ENCODE measurements at places on chromosomes 6 and 20. TPM values are rescaled to one million over a fixed set of nuclear protein-coding genes. Genes with fewer than 3 reads are reported as not detected.

KCNK16 gene
- total RNA-seq: not detected

TGM3 gene
- total RNA-seq: 0.49 TPM

CCN2 gene
- 16.0 TPM for total RNA-seq

CPNE5 gene
- 4.9 TPM for total RNA-seq

GRCh38 chr6:89268776-89269175 is 46.3 kb downstream of the GABRR2 start:
- no peaks in the 10 kb centered on the region for H3K4me1 ChIP-seq
- DNase-seq: no peak
- H3K27me3 ChIP-seq: no peaks in the 10 kb centered on the region

DNA sequence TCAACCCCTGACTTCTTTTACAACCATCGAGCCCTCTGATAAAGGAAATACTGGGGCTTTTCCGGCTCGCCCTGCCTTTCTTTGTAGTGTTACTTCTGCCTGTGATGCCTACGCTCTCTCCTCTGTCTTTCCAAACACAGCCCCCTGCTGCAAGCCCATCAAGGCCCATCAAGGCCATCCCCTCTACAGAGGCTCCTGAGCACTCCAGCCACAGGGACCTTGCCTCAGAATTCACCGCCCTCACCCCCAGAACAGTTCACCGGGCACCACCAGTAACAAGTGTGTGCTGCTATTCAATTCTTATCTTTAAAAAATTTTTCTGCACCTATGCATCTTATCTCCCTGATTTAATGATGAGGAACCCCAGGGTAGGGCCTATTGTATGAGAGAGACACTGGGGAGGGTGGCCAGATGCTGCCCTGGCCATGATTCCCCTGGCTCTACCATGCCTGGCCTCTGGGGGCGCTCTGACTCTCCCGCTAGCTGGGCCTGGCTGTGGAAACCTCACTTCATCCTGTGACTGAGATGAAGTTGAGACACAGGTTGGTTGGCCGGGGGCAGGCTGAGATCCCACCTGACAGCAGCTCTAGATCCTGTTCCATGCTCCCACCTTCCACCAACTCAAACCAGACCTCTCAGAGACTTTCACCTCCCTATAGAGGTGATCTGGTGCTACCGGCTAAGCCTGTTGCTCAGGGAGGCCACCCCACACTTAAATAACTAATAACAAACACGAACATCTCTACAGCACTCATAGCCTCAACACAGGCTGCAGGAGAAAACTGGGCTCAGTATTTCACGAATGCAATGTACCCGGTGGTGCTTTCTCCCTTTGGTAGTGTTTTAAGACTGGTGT is 19.2 kb upstream of the GLP1R start:
- H3K4me1 ChIP-seq: no peaks in the 10 kb centered on the region
- DNase-seq: no peak
- no peak overlapping the region for H3K4me3 ChIP-seq
- H3K36me3 ChIP-seq: no peaks in the 10 kb centered on the region

DNA sequence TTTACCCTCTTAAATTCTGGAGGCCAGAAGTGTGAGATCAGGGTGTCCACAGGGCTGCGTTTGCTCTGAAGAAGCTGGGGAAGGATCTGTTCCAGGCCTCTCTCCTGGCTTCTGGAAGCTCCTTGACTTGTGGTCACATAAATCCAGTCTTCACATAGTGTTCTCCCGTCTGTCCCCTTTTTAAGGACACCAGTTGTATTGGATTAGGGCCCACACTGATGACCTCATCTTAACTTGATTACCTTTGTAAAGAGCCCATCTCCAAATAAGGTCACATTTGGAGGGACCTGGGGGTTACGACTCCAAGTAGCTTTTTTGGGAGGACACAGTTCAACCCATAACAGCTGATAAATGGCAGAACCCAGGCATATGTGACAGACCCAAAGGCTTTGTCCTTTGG is 20.0 kb upstream of the WFDC2 start:
- no peaks in the 10 kb centered on the region for H3K36me3 ChIP-seq
- DNase-seq: no peak
- H3K4me1 ChIP-seq: no peaks in the 10 kb centered on the region
- H3K27me3 ChIP-seq: no peaks in the 10 kb centered on the region
- no peak overlapping the region for H3K4me3 ChIP-seq

DNA sequence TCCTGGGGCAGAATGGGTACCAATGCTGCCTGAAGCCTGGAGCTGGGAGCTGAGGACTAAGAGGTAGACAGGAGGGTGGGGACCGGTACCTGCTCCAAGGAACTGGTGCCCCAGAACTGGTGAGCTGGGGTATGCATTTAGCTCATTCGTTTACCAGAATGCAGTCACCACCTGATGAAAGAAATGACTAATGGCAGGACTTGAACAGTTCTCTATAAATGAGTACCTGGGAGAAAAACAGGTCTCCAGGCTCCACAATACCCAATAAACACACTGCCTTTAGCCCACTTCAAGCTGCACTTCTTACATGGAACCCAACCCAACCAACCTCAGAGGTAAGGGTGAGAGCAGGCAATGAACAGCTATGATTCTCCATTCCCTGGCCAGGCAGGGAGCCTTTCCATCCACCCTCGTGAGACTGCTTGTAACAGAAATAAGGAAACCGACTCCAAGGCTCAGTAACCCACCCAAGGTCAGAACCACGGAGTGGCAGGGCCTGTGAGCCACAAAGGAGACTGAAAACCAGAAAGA is 15.4 kb downstream of the FKBP1A start:
- no peaks in the 10 kb centered on the region for H3K27me3 ChIP-seq
- H3K36me3 ChIP-seq: peaks cover 19% of the 10 kb centered on the region
- H3K4me3 ChIP-seq: no peak overlapping the region
- no peak for DNase-seq

- H3K4me3 ChIP-seq: no peak overlapping the region
- no peaks in the 10 kb centered on the region for H3K27me3 ChIP-seq
These were observed 734 bp upstream of the WFDC13 start for GRCh38 chr20:45701104-45701503.

DNA sequence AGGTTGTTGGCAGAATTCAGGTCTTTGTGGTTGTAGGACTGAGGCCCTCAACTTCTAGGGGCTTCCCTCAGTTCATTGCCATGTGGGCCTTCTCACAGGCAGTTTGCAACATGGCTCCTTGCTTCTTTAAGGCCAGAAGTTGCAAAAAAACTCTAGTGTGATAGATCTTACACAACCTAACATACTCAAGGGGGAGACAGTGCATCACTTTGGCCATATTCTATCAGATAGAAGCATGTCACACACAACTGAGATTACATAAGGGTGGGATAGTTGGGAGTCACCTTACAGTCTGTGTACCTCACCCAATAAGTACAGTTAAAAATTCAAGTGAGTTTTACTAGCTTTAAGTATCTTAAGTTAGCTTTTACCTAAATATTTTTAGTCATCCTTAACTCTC is 1.6 kb downstream of the SIRPD start:
- no peak overlapping the region for H3K4me3 ChIP-seq
- no peaks in the 10 kb centered on the region for H3K36me3 ChIP-seq
- no peaks in the 10 kb centered on the region for H3K4me1 ChIP-seq
- H3K27me3 ChIP-seq: no peaks in the 10 kb centered on the region
- no peak for DNase-seq

DNA sequence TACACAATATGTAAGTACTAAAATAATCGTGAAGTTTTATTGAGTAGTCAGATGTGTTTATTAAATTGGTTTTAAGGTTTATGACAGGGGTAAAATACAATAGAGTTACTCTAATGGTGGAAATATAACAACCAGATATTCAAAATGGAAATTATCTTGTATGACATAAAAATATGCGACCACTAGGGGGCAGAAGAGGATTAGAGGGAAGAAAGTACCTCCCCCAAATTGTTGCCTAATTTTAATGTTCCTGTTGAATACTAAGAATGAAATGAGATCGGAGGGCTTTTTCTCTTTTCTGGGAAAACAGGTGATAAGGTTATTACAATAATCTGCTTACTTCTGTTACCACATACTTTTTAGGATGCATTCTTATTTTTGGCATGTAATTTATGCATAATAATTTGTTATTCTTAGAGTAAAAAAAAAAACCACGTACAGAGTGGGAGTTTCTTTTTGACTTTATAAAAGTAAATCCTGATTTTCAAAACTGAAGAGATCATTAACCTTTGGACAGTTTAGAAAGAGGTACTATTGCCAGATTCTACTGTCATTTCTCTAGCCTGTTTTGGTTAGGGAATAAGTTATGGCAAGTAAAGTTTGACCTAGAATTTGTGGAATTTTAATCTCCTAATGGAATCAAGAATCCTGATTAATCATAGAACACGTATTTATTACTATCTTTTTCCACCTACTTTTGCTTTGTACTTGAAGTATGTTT is 159.2 kb downstream of the CD109 start:
- no peaks in the 10 kb centered on the region for H3K27me3 ChIP-seq
- H3K36me3 ChIP-seq: no peaks in the 10 kb centered on the region
- H3K27ac ChIP-seq: peak overlapping the region; percentile 50
- no peak overlapping the region for H3K4me3 ChIP-seq
- peak; percentile 90 for DNase-seq

- H3K27ac ChIP-seq: peak overlapping the region; percentile 8
- no peak overlapping the region for H3K4me3 ChIP-seq
- no peaks in the 10 kb centered on the region for H3K27me3 ChIP-seq
- H3K36me3 ChIP-seq: no peaks in the 10 kb centered on the region
- DNase-seq: peak; percentile 78
These were observed 10.2 kb downstream of the NAPB start for GRCh38 chr20:23410916-23411695.

DNA sequence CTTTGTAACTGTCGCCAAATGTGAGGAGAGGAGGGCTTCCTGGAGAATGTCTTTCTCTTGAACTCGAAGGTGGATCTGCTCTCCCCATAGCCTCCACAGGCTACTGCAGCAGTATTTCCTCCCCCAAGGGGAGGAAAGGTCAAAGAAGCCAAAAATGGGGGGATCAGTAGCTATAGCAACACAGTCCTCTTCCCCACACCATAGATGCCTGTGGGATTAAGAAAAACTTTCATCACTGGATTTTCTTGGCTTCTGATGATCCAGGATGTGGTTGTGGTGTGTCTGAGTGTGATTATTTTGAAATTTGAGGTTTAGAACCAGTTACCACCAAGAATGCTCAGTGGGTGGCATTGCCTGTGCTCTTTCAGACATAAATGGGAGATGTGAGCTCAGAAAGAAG is 140.1 kb upstream of the SPACA1 start:
- no peaks in the 10 kb centered on the region for H3K4me1 ChIP-seq
- no peak overlapping the region for H3K4me3 ChIP-seq
- no peak overlapping the region for H3K27ac ChIP-seq
- H3K36me3 ChIP-seq: no peaks in the 10 kb centered on the region
- H3K27me3 ChIP-seq: no peaks in the 10 kb centered on the region

GRCh38 chr6:120994573-120994967 is 339.7 kb downstream of the TBC1D32 start:
- H3K4me1 ChIP-seq: no peaks in the 10 kb centered on the region
- no peak overlapping the region for H3K4me3 ChIP-seq
- H3K27me3 ChIP-seq: no peaks in the 10 kb centered on the region
- no peaks in the 10 kb centered on the region for H3K36me3 ChIP-seq
- no peak overlapping the region for H3K27ac ChIP-seq
- no peak for DNase-seq

Data from muscle of leg (tissue), 16 donors.